ENCODE measurements at places on chromosomes 4 and X. TPM values are rescaled to one million over a fixed set of nuclear protein-coding genes. Genes with fewer than 3 reads are reported as not detected.

The WWC2 gene
- total RNA-seq: 22.7 TPM

The FGFBP2 gene
- not detected for total RNA-seq

The XK gene
- total RNA-seq: under 0.01 TPM

The SHOX gene
- not detected for total RNA-seq

The DNAAF6 gene
- total RNA-seq: not detected

The GAGE13 gene
- total RNA-seq: not detected

The MEPE gene
- not detected for total RNA-seq

The AFF1 gene
- total RNA-seq: 18.3 TPM

The ZNF185 gene
- 1.5 TPM for total RNA-seq

The NDUFA1 gene
- 58.3 TPM for total RNA-seq

The ELF4 gene
- 9.7 TPM for total RNA-seq

The GPRASP3 gene
- 8.7 TPM for total RNA-seq

The USO1 gene
- total RNA-seq: 124 TPM

The HTR2C gene
- not detected for total RNA-seq

The BEND4 gene
- total RNA-seq: not detected

The TRIM61 gene
- 5.0 TPM for total RNA-seq
